Stimulated activated CD8-positive, alpha-beta memory T cell treated with anti-CD3 and anti-CD28 coated beads, Interleukin-4, amount 100 ng/mL, for 1 hour (primary cell): ENCODE measurements at places on chromosomes 4 and X.

- no peak for DNase-seq
Measured at GRCh38 chrX:137479386-137479785, 86.5 kb upstream of the ZIC3 start.

- DNase-seq, result no peak
Measured at GRCh38 chr4:137648531-137648930, 116.2 kb upstream of the PCDH18 start.

- DNase-seq, result no peak
Measured at GRCh38 chr4:52099860-52100461, 48.9 kb downstream of the SPATA18 start.

GRCh38 chrX:71128915-71129765 is 10.7 kb downstream of the MED12 start:
- peak; percentile 48 for DNase-seq

GRCh38 chr4:83342476-83342875 is 7.8 kb upstream of the HPSE start:
- DNase-seq, result no peak

DNA sequence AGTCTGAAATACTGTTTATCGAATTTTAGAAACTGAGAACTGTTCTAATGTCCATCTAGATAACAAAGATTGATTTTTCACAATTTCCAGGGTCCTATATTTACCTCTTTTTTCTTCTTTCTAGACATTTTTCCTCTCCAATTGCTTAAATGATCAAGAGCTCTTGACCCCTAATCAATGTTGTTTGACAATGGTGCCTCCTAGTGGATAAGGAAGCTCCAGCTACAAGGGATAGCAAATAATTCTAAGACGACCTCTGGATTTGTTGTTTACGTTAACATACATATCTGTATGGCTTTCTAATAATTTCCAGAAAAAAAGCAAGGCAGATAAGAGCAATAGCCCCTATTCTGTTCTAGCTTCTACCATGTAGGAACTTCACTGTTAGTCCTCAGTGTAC is 35.8 kb downstream of the GPR82 start:
- DNase-seq, result no peak

GRCh38 chr4:182216005-182216404 is 27.2 kb upstream of the TENM3 start:
- DNase-seq, result no peak

- no peak for DNase-seq
Measured at GRCh38 chr4:139987502-139987850, 166.5 kb downstream of the MAML3 start.

- DNase-seq, result no peak
Measured at GRCh38 chr4:171891038-171891437, 77.8 kb downstream of the GALNTL6 start.

GRCh38 chrX:7235071-7235470 is 87.1 kb upstream of the PUDP start:
- DNase-seq, result no peak

- DNase-seq, result no peak
Measured at GRCh38 chrX:107566604-107567262, 61.6 kb upstream of the PRPS1 start.

DNA sequence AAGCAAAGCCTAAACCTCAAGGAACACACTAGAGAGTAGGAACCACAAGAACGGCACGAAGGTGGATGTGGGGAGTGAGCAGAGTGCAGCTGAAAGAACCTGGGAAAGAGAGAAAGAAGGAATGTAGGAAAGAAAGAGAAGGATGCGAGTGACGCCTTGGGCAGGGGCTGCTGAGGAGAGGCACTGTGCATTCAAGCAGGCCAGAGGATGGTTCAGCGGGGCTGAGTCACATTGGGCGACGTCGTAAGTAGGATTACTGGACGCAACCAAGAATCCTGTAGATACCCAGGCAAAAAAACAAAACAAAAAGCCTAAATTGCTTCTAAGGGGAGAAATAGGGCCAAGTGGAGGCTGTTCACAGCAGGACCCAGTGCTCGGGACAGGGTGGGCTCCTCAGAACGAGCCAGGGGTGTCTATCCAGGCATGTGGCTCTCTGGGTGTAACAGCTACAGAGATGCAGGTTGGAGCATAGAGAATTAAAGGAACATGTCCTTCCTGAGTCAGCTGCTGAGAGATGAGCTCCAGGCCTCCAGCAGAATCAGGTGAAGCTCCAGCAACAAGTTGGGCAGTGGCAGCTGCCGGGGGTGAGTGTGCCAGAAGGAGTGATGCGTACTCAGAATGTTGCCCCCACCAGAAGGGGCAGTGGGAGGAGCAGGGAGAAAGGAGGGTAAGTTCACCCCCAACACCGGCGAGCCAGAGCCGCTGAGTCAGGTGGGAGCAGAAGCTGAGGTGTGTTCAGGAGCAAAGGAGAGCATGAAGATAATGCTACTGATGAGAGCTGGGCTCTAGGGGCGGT is 38.6 kb downstream of the NELFA start:
- DNase-seq, result no peak

DNA sequence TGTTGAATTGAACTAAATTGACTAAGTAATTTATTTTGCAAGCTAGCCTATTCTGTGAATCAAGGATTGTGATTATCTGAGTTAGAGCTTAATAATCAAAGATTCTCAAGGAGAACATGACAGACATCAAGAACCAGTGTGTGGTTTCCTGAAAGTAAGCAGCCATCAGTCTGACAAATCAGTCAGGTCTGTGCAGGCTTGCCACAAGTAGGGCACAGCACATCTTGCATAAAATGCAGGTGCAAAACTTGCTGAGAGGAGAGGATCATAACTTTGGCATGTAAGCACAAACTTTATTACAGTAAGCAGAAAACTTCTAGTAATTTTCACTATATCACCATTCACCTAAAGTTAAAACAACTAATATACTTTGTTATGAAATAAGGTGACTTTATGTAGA is 22.5 kb downstream of the FAM241A start:
- DNase-seq, result no peak

DNA sequence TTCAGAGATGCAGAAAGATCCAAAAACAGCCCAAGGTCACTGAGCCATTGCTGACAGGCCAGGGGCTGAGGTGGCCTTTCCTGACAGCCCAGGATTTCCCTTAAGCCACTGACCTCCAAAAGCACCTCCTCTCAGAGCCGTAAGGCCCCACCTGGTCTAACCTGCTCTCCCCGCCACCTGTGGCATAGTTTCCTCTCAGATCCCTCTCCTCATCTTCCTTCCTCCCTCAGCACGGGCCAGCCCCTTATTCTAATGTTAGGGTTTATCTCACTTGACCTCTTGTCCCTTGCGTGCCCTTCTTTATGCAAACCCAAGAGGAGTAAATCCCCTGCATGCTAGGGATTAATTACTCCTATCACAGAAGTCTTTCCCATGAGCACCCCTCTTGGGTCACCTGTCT is 113.0 kb downstream of the RBM47 start:
- no peak for DNase-seq

DNA sequence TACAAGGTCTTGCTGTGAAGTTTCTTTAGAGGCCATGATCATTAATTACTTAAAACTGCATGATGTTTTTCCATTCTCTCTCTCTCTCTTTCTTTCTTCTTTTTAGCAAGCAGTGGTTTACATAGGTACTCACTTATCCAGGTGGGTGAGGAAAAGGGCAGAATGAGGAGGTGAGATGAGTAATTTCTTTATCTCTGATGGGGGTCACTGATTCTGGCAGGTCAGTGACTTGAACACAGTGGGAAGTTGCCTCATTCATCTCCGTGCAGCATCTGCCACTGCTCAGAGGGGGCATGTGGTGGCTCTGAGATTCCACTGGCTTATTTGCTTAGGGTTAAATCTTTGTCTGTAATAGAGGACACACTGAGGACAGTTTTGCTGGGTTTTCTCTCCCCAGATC is 62.6 kb downstream of the FAM114A1 start:
- no peak for DNase-seq
